Amniotic stem cell (primary cell): ENCODE measurements at places on chromosomes 4 and X.

GRCh38 chr4:30208731-30209435 lies 511.3 kb upstream of the PCDH7 start:
- DNase-seq = no peak

DNA sequence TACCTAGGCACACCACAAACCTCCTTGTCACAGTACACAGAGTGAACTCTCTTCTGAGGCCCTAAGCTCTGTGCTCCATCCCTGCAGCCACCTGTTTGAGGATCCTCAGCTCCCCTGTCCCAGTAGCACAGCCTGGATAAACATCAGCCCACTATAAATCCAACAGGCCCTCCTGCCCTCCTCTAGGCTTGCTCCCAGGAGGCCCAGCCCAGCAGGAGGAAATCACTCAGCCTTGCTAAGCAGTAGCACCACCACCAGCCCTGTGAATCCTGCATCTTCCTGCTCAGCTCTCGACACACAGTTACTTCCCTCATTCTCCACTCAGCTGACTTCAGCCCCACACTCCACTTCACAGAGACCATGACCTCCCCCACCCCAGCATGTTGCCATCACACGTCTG lies 273.9 kb downstream of the BCOR start:
- no peak for DNase-seq

DNA sequence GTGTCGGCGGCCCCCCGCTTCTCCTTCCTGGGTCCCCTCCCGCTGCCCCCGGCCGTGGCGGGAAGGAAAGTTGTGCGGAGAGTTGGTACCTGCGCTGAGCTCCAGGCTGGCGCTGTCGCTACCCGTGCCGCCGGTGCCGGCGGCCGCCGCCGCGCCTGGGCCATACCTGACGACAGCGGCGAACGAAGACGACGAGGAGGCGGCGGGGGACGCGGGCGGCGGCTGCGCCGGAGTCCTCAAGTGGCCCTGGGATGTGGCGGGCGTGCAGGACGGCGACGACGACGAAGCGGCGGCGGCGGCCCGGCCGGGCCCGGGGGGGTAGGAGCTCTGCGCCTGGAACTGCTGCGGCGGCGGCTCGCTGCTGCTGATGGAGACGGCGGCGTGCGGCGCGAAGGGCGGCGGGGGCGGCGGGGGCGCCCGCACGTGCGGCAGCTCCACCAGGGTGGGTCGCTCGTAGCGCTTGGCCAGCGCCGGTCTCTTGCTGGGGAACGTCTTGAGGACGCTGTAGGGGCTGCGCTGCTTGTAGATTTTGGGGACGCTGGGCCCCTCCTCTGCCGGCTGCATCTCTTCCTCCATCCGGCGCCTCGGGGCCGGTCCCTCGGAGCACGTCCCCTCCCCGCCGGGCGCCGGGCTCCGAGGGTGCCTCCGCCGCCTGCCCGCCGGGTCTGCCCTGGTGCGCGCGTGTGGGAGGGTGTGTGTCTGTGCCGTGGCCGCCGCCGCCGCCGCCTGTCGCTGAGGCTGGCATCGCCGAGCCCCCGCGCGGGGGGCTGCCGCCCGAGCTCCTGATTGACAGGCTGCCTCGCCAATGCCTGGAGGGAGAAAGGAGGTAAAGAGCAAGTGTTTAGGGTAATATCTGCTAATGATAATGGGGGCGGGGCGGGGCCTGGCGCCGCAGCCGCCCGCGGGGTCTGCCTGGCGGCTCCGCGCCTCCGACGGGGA lies 618 bp downstream of the BEND4 start:
- DNase-seq = no peak

DNA sequence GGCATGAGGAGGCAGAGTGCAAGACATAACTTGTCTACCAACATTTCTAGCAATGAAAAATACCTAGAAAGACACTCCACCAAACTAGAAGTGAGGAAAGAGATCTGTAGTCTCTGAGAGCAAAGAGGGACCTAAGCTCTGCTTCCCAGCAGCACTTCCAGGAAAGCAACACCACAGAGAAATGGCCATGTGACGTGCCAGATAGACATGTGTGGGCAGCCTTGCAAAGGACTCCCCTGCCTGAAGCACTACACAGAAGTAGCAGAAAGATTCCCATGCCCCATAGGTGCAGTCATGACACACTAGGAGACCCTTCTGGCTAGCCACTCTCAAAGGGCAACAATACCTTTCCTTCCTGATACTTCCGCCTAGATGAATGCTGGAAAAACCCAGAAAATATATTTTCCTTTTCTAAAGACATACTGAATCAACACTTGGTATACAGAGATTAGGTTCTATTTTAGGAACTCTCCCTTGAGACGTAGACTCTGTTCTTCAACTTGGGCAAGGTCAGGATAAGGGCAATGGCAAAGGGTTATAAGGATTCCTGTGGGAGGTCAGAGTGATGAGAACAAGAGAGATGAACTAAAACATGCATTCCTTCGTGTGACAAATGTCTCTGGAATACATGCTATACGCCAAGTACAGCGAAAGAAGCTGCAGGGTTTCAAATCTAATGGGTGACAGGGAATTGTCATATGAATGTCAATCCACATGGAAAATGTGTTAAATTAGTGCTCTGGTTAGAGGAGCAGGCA lies 187.5 kb upstream of the ETNPPL start:
- no peak for DNase-seq

DNA sequence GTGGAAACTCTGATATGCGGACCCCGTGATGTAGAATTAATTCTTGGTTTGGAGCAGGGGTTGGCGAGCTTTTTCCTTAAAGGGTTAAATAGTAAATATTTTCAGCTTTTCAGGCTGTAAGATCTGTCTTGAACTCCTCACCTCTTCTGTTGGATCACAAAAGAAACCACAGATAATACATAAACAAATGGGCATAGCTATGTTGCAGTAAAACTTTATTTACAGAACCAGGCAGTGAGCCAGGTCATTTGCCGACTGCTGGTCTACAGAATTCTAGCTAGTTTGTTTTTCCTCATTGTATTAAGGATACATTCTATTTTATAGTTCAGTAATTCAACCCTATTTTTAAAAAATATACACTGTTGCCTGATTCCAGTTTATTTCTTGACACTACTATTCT lies 116.6 kb downstream of the PAPSS1 start:
- no peak for DNase-seq

- no peak for DNase-seq
These were observed 60.8 kb upstream of the MID1 start for GRCh38 chrX:10681167-10681566.

GRCh38 chr4:113825272-113825671 lies 63.7 kb upstream of the CAMK2D start:
- no peak for DNase-seq

DNA sequence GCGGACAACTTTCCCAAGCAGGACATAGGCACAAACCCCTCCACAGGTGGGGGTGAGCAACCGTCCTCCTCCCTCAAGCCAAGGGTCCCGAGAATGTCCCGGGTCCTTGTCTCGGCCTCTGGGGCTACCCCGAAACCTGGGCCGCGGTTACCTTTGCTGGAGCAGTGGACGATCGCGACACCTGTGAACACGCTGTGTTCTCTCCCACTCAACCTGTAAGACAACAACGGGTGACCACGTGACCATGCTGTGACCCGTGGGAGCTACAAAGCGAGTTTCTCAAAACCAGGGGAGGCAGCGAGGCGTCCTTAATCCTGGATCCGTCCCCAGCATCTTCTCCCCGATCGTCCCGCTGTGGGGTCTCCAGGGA lies 17.9 kb downstream of the ASMTL start:
- DNase-seq = no peak

DNA sequence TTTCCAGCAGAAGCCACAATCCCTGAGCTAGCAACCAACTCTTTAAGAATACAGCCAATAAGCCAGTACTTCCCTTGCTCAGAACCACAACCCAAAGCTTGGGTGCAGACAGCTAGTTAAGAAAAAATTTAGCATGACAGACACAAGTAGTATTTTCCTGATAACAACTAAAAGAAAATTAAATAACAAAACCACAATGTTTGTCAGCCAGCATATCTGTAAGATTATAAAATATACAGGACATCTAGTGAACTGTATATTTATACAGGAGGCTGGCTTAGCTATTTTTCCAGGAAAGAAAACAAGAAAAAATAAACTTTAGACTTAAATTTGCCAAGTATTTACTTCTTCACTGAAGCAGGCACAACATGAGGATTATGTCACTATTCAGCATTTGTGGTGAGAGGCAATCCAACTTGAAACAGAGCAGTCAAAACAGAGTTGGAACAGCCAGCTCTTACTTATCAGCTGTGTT lies 6.6 kb downstream of the PF4V1 start:
- no peak for DNase-seq

DNA sequence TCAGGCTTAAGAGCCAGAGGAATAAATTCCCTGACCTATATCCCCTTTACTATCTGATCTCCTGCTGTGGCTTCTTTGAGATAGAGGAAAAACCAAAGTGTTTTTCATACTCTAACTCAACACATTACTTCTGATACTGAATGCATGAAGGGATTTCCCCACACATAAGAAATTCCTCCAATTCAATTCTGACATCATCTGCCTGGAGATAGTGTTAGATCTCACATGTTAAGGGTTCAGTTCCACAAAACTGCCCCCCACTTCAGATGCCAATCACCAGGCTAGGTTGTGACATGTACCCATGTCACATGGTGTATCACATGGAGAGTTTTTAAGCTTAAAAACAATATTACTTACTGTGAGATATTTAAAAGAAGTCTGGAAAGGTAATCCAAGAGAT lies 46.8 kb downstream of the GSTCD start:
- no peak for DNase-seq

DNA sequence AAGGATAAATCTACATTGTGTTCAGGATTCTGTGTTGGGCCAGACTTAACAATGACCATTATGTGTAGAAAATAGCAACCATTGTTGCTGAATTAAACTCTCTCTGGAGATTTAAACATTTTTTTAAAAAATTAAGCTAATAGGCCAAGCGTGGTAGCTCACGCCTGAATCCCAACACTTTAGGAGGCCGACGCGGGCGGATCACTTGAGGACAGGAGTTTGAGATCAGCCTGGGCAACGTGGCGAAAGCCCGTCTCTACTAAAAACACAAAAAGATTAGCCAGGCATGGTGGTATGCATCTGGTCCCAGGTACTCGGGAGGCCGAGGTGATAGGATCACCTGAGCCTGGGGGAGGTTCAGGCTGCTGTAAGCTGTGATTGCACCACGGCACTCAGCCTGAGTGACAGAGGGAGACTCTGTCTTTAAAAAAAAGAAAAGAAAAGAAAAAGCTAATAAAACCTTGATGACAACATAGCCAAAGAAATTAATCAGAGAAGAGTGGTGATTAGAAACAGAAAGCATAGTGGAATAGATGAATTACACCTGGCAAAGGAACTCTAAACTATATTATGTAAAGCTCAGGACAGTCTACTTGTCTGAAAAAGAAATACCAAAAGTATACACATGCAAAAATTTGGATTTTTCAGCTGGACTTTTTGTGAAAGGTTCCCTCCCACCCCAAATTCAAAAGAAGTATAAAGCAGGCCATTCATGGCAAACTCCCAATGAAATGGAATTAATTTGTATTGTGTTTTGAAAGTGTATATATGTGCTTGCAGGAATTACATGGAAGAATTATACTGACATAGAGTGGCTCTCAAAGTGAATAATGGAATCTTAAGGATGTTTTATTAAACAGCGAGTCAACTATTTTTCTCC lies 21.9 kb downstream of the PLS3 start:
- no peak for DNase-seq

DNA sequence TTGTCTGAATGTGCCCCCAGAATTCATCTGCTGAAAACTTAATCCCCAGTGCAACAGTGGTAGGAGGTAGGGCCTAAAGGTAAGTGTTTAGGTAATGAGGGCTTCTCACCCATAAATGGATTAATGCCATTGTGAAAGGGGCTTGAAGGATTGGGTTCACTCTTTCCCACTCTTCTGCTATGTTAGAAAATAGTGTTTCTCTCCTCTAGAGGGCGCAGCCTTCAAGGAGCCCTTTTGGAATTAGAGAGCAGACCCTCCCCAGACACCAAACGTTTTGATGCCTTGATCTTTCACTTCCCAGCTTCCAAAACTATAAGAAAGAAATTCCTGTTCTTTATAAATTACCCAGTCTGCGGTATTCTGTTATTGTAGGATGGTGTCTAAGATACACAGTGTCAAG lies 706.4 kb downstream of the SMARCA1 start:
- no peak for DNase-seq

- peak; percentile 23 for DNase-seq
These were observed 13.5 kb downstream of the RXFP1 start for GRCh38 chr4:158535130-158535614.

GRCh38 chr4:150518559-150518958 lies 63.4 kb upstream of the MAB21L2 start:
- no peak for DNase-seq

DNA sequence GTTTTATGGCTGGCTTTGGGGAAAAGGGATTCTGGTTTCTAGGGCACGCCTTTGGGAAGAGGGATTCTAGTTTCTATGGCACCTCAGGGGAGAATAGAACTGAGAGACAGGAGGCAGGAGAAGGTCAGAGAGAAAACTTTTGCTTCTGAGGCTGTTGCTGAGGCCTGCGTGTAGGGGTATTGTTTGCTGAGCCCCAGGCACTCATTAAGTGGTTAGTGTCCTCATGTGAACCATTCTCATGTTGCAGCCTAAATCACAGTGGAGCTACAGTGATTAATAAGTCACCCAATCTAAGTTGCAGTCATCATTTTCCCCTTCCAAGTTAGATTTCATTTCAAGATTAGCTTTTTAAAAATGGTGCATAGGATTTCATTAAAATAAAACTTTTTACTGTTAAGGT lies 29.0 kb downstream of the VCX3A start:
- no peak for DNase-seq

DNA sequence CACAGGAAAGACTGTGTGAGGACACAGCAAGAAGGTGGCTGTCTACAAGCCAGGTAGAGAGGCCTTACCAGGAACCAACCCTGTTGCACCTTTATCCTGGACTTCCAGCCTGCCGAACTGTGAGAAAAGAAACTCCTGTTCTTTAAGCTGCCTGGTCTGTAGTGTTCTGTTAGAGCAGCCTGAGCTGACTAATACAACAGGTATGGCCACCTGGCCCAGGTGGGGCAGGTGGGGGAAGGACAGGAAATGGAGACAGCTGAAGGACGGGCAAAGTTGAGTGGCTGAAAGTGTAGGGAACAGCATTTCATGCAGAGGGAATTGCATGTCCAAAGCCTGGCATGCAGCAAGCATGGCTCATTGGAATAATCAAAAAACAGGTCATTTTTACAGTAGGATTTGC lies 35.1 kb downstream of the CYTL1 start:
- DNase-seq = no peak

GRCh38 chr4:3636646-3637320 lies 104.6 kb upstream of the LRPAP1 start:
- DNase-seq = no peak

- DNase-seq = peak; percentile 18
These were observed 568.6 kb upstream of the BOD1L1 start for GRCh38 chr4:14196131-14196530.

GRCh38 chr4:150224896-150225591 lies 146.8 kb downstream of the DCLK2 start:
- DNase-seq = peak; percentile 85

DNA sequence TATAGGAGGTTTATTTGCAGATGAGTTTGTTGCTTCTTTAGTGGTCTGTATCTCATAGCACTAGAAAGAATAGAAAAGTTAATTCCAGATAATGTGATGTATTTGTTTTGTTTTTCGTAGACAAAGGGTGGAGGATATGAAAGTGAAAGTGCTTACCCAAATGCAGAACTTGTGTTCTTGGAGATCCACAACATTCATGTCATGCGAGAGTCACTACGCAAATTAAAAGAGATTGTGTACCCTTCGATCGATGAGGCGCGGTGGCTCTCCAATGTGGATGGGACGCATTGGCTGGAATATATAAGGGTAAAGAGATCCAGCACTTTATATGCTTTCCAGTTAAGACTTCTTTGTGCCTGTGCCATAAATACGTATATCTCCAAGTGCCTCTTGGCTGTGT lies 43.3 kb downstream of the MTMR1 start:
- DNase-seq = no peak

- no peak for DNase-seq
These were observed 12.1 kb downstream of the FGD1 start for GRCh38 chrX:54483946-54484345.
